ENCODE measurements at places on chromosomes 6 and 20.

- peak; percentile 72 for DNase-seq
These were observed 71.3 kb upstream of the SLC2A12 start for GRCh38 chr6:134123666-134124208.

GRCh38 chr20:63178889-63179686 is 36.8 kb downstream of the YTHDF1 start:
- peak; percentile 47 for DNase-seq

DNA sequence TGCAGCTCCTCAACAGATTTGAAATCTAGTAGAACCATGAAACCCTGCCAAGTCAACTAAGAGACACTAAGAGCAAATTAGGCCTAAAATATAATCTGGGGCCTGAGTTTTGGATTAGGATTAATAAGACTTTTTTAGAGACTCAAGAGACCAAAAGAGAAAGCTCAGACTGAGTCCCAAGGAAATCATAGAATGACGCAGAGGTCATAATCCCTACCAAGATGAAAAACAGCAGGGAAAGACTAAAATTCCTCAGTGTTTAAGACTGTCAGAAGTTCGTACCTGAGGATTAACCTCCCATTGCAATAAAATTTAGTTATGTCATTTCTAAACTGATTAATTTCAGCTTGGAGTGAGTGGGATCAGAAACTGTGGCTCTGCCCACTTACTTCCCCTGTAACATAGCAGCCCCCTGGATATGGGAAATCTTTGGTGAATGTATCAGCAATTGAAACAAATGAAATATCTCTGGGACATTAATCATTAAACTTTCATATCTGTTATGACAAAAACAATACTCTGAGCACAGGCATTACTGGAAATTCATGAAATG is 200.3 kb downstream of the EDN1 start:
- no peak for DNase-seq

DNA sequence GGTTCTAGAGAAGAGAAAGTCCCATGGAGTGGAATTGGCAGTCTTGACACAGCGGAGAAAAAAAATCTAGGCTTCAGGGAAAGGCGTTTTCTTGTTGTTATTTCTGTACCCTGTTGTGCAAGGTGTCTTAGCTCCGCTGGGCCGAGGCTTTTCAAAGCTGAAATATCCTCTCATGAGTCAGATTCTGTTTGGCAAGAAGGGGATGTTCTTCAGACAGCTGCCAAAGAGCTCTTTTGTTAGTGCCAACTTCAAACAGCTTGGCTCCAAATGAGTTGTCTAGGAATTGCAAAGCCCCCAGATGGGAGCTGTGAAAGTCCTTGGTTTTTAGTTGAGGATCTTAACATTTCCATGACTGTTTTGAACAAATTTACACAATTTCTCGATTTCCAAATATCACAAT is 45.6 kb downstream of the LRRN4 start:
- DNase-seq, result peak; percentile 89

GRCh38 chr20:33560026-33560425 is 70.1 kb downstream of the CBFA2T2 start:
- DNase-seq, result no peak

DNA sequence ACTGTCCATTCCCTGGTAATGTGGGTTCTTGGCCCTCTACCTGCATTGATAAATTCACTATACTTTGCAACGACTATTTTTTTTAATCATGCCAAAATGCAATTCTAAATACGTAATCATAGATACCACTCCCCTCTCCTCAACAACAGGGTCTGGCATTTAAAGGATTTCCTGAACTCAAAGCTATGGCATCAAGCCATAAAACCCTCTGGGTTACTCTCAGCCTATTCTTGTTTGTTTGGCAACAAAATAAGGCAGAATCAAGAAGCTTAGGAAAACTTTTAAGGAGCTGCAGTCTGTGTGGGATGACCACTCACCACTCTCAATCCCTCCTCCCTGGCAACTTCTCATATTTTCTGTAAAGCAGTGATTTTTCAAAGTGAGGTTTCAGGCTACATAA is 669.9 kb upstream of the ID4 start:
- DNase-seq, result no peak

GRCh38 chr6:107345393-107345792 is 114.0 kb downstream of the PDSS2 start:
- no peak for DNase-seq

GRCh38 chr6:116513224-116513875 is 1.9 kb downstream of the CALHM5 start:
- no peak for DNase-seq

GRCh38 chr20:51318058-51318949 is 224.2 kb downstream of the NFATC2 start:
- DNase-seq, result peak; percentile 61

GRCh38 chr6:4940416-4940815 is 63.4 kb downstream of the RPP40 start:
- peak; percentile 44 for DNase-seq

DNA sequence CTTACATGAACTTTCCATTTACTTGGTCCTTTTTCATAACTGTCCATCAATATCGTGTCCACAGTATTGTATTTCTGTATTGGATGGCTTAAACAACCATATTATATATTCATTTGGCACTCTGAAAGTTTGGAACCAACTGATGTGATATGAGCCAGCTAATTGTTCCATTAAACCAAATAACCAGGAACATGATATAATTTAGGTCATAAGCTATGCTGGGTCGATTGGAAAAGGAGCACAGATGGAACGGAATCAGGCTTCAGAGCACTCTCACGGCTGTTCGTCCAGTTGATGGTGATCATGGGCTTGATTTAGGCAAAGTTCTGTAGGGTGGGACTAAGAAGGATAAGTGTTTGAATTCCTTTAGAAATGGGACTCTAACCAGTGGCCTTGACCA is 142.7 kb downstream of the DNAH8 start:
- DNase-seq, result no peak

- peak; percentile 90 for DNase-seq
These were observed 36.4 kb downstream of the MYLK4 start for GRCh38 chr6:2714111-2714895.

- DNase-seq, result peak; percentile 93
These were observed 69.8 kb upstream of the FAM184A start for GRCh38 chr6:119148098-119148824.

GRCh38 chr20:36886859-36887751 is 11.2 kb downstream of the TLDC2 start:
- peak; percentile 89 for DNase-seq

- peak; percentile 17 for DNase-seq
These were observed 96.6 kb upstream of the SUPT3H start for GRCh38 chr6:45474376-45474775.

GRCh38 chr6:150662814-150663213 is 63.1 kb downstream of the PLEKHG1 start:
- DNase-seq, result no peak

DNA sequence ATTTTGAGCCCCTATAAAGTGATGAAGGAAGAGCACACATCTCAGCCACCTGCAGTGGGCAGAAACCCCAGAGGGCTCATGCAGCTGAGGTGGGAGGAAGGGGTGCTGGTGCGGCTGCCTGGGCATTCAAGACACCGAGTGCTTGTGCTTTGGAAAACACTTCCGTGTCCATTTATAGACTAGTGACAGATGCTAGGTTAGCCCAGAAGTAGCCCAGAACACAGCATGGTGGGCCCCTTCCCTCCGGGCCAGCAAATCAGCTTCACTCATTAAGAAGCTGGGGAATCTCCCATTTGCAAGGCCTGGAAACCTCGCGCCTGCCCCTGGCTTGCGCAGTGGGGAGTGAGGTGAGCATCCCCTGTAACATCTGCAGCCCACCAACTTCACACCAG is 12.9 kb downstream of the BEND3 start:
- no peak for DNase-seq

DNA sequence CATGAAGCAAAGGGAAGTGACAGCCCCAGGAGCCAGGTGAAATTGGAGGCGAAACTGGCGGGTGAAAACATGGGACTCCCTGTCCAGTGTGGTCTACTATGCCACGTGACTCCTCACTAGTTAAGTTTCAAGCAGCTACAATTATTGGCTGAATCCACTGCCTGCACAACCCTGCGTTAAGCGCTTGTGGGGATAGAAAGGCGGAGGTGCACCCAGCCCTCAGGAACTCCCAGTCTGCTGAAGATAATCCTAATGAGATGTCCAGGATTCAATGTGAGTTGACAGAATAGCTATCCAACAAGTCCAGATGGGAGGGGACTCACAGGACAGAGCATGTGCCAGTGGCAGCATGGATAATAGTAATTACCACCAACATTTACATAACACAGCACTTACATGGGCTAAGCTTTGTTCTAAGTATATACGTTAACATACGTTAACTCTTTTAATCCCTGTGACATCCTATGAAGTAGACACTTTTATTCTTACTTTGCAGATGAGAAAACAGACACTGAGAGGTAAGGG is 1.8 kb downstream of the MOCS1 start:
- no peak for DNase-seq

- peak; percentile 77 for DNase-seq
These were observed 101.1 kb downstream of the HIVEP1 start for GRCh38 chr6:12113190-12113577.

GRCh38 chr20:21702553-21703470 is 2.7 kb upstream of the PAX1 start:
- peak; percentile 26 for DNase-seq

DNA sequence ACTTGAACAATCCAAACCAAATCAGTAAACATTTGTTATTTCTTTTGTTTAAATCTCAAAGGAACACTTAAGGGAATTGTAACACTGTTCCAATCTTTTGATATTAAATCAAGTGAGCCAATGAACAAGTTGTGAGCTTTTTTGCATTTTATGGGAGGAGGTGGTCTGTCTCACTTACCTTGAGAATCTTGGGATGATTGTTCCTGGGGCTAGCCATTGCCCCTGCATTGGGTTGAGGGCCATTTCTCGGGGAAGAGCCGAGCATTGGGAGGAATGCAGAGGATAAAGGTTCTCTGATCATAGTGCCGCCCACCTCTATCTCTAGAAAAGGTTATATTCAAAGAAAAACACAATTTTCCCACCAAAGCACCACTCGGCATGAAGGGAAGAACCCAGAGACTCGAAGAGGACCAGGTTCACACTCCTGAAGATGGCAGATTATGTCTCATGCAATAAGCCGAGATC is 13.8 kb upstream of the TFB1M start:
- DNase-seq, result no peak

- no peak for DNase-seq
These were observed 43.8 kb upstream of the ADIG start for GRCh38 chr20:38537176-38537575.

DNA sequence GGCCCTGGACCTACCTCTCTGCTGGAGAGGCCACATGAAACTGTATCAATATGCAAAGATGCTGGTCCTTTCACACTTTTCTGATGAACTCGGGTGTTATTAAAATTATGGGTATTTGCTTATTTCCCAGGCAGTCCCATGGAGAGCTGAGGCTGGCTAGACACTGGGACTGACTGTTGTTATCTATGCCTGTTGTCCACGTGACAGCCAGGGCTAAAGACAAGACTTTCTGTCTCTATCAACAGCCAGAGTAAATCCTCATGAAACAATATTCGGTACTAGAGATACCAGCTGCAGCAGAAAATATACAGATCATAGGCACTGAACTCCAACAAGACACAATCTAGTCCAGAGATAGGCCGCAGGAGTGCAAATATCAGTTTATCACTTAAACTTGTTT is 236.4 kb downstream of the FOXA2 start:
- no peak for DNase-seq

- DNase-seq, result peak; percentile 80
These were observed at the start of gene GNAS for GRCh38 chr20:58852543-58853271. GNAS (plus strand) TSS chr20:58852716.

- no peak for DNase-seq
These were observed 125.8 kb downstream of the C6orf118 start for GRCh38 chr6:165183496-165184140.

DNA sequence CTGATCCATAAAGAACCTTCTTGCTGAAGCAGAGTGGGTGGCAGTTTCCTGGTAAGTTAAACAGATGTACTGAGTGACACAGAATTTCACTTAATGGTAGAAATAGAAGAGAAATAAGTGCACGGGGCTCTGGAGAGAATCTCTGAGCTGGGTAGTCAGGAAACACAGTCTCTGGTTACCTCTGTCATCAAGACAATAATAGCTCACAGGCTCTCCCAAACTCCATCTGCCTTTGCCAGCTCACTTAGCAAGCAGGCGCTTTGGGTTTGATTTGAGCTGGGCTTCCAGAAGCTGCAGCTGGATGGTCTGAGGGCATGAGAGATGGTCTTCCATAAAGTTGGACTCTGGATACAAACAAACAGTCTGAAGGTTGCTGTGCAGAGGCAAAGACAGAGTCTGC is 39.6 kb upstream of the PRSS35 start:
- DNase-seq, result no peak

DNA sequence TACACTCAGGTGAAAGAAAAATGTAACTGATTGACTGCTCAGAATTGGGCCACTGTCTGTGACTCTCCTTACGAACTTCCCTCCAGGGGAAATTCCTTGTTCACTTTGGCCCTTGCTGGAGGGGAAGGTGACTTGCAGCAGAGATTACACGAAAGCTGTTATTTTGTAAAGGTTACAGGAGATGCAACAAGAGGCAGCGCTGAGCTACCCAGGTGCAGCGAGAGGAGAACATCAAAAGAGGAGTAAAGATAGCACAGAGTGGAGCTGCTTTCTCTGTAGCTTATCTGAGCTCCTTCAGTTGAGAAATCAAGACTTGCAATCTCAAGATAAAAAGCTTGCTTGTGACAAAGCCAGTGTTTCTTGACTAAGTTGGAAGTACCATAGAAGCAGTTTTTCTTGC is 144.6 kb downstream of the ARHGAP18 start:
- no peak for DNase-seq

DNA sequence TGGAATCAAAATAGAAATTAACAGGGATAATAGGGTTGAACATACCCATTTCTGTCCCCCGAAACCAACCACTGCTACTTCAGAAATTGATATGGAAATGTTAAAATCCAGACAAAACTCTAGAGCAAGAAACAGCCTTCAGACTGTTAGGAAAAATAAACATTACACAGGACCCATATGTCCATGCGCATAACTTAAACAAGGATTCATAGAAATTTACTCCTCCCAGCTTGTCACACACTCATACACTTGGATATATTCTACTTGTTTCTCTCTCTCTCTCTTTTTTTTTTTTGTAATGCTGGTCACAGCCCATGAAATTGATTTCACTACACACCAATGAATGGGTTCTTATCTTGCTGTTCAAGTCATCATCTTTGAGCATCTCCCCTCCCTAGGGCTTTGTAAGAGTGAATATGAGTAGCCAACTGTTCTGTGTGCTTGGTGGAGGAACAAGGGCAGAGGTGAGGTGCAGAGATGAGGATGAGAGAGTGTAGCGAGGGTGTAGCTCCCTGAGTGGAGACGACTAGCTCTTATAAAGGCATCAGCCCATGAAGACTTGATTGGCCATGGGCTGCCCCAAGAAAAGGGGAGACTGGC is 61.8 kb upstream of the MLN start:
- no peak for DNase-seq

All from astrocyte of the hippocampus (primary cell).